ENCODE measurements at places on chromosomes 4 and X. TPM values are rescaled to one million over a fixed set of nuclear protein-coding genes. Genes with fewer than 3 reads are reported as not detected.

GRCh38 chrX:96756491-96756890 lies 71.8 kb downstream of the DIAPH2 start:
- DNase-seq = no peak

The ADRA2C gene
- not detected for total RNA-seq

DNA sequence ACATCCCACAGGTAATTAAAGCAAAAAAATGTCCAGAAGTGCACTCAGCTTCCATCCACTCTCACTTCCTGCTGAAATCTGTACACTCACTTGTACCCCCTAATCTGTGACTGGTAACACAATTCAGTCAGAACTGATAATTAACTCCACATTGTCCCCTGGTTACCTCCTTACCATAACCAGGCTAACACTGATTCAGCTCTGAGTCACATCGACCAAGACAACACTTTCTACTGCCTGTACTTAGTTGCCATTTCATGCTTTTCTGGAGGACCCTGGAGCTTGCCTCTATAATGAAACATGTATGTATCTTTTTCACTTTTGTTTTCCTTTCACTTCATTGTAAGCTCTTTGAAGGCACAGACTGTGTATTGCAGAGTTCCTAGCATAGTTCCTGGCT lies 130.9 kb upstream of the GABRG1 start:
- no peak for DNase-seq

DNA sequence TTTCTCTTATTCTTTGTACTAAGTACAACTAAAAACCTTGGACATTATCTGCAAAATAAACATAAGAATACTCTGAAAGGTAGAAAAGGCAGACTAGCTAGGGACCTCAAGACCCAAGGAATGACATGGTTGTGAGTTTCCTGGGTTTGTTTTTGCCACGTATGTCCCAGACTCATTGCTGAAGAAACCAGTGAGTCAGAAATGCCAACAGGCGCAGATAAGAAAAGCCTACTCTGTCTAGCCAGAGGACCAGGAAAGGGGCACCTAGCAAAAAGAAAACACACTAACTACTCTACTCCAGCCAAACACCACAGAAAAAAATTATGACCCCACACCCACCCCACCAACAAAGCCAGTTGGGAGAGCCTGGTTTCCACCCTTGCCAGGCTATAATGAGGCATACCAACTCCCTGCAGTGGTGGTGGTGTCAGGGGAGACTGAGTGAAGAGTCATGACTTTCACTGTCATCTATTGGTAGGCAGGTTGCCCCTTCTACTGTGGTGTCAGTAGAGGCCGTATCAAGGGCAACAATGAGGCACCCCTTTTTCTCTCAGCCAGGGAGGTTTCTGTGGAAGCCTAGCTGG lies 10.9 kb downstream of the MTMR1 start:
- no peak for DNase-seq

The PLP1 gene
- total RNA-seq = not detected

The UBE2A gene
- 60.0 TPM for total RNA-seq

The MFAP3L gene
- 3.2 TPM for total RNA-seq

The GAGE12J gene
- not detected for total RNA-seq

GRCh38 chr4:113881256-113881655 lies 98.2 kb downstream of the ARSJ start:
- no peak for DNase-seq

Data from natural killer cell treated with Interleukin-12 subunit alpha and Interleukin-12 subunit beta and Interleukin-15 and Interleukin-18, amount 100 ng/mL, for 72 hours (primary cell).